ENCODE measurements at places on chromosomes 2 and 18.

- DNase-seq: peak; percentile 2
These were observed 73.2 kb upstream of the GALNT5 start for GRCh38 chr2:157184161-157184895.

DNA sequence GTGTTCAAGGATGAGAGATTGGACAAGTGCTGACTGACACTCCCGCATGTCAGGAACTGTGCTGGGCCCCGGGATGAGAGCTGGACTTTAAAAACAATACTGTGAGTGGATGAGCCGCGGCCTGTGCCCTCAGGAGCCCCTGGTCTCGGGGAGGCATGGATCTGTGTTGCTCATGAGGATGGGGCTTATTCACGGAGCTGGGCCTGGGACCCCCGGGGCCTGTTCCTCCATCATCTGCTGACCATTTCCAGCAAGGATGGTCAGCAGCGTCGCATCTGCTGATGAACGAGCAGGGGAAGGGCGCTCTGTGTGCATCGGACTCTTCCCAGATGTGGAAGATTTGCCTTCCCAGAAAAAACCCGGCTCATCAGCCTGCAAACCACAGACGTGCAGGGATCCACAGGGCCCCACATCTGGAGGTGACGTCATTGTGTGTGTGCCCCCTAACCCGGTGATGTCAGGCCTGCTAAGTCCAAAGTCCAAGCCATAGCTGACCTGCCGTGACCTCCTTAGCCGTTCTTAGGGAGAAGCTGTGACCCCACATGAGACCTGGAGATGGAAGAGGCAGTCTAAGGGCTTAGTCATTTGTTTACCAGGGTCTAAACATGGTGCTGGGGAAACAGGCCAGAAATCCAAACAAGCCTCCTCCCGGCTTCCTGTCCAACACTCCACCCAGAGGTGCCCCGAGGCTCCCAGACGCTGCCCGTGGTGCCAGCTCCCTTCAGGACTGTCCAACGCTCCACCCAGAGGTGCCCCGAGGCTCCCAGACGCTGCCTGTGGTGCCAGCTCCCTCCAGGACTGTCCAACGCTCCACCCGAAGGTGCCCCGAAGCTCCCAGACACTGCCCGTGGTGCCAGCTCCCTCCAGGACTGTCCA is 143.9 kb downstream of the PXDN start:
- peak; percentile 15 for DNase-seq

DNA sequence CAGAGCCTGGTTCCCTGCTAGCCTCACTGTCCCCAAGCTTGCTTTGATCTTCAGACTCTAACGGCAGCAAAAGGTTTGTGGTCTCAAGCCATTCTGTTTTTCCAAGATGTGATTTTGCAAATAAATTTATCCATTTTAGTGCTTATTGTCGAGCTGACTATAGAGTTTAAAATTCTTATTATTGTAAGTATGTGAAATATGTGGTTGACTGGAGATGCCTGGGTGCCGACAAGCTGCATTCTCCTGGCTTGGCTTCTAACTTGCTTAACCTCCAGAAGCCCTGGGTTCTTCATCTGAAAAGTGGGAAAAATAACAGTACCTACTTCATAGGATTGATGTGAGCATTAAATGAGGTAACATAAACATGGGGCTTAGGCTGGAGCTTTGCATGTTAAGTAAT is 9.9 kb upstream of the EDAR start:
- DNase-seq: no peak

GRCh38 chr2:46382331-46383112 is 85.3 kb downstream of the EPAS1 start:
- no peak for DNase-seq

- no peak for DNase-seq
These were observed 92.9 kb downstream of the NETO1 start for GRCh38 chr18:72774914-72775313.

DNA sequence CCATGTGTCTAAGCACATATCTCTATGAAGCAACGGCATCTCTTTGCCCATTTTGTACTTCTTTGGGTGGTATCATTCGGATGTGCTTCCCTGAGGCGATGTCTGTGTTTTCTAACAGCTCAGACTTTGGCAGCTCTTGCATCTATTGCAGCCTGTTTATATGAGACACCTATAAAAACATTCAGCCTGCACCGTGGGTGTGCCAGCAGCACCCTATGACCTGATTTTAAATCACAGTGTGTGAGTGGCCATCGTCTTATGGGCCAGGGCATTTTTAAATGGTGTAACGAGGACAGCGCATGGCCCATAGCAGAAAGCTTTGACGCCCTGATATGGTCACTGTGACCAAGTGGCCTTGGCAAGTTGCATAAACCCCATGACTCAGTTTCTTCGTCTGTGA is 12.9 kb downstream of the NPAS2 start:
- no peak for DNase-seq

- DNase-seq: peak; percentile 42
These were observed 276.0 kb upstream of the REV1 start for GRCh38 chr2:99765731-99766318.

DNA sequence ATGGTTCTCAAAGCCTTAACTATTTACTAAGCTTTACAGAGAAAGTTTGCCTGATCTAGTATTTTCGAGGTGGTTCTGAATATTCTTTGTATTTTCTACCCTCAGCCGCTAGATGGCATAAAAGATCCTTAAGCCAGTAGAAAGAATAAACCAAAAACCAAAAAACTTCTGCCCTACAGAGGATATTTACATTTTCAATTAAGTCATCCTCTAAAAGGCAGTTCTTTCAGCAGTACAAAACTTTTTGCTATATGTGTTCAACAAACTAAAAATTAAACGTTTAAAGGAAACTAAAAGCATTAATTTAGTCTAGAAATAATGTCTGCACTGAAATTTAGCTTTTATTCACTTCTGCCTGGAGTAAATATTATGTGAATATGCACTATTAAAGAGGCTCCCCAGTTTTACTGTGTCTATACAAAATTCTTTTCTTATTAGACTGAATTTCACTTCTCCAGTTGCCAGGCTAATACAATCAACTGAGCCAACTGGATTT is 297.5 kb downstream of the PIEZO2 start:
- no peak for DNase-seq

DNA sequence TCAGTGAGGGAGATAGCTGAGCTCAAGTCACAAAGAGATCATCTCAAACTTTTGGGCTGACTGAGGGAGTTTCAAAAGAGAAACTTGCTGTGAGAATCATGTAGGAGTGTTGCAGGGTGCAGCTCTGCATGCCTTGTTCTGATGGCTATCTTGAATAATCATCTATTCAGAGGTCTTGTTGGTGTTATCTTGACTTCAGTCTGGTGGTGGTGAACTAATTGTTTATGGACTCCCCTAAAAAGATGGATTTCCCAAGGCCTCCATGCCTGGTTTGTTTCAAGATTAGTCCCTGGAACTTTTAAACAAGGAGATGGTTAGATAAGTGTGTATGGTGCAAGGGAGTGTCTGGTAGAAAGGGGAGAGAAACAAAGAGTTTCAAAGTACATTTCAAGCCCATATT is 29.8 kb downstream of the SLC39A6 start:
- DNase-seq: no peak
